Activated gamma-delta T cell treated with anti-CD3 and anti-CD28 coated beads, Interleukin-2, amount 50 U/mL, for 16 hours (primary cell): ENCODE measurements at places on chromosomes 7 and 10.

- DNase-seq: no peak
Observed at GRCh38 chr7:22482503-22482902, 17.5 kb downstream of the STEAP1B start.

DNA sequence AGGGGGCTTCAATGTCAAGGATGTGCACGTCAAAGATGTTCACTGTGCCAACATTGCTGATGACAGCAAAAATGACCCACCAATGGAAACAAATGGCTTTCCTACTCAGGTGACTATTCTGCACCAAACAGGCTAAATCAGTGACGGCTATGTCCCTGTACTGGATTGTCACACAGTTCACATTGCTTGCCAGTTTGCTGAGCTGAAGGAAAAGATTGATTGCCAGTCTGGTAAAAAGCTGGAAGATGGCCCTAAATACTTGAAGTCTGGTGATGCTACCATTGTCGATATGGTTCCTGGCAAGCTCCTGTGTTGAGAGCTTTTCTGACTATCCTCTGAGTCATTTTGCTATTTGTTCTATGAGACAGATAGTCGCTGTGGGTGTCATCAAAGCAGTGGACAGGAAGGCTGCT is 202.2 kb upstream of the ETV1 start:
- DNase-seq: no peak

GRCh38 chr7:105776068-105776790 is 100.2 kb downstream of the ATXN7L1 start:
- no peak for DNase-seq

DNA sequence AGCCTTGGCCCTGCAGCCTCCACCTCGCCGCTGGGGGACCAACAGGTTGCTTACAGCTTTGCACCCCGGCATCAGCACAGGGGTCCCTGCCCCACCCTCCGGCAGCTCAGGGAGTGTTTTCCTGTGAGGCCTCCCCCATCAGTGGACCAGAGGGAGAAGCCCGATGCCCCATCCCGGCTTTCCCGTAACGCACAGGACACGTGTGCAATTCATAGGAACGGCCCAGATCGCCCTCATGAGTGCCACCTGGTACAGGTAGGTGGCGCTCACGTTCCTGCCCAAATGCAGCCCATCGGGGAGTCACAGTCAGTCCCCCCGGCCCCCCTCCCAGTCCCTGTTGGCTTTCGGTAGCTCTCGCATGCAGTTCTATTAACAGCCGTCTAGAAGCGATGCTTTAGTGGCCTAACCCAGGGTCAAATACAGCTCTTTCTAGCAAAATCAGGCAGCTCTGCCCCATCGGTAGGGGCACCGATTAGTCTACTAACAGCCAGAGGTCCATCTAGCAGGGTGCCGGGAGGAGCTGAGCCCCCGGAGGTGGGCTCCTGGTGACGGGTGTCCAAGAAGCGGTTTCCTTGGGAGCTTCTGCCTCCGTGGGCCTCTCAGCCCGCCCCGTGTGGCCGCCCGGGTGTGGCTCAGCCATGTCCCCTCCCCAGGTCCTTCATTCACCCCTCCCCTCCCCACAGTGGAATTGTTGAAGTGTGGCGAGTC is 48.4 kb upstream of the GTF2IRD1 start:
- no peak for DNase-seq

DNA sequence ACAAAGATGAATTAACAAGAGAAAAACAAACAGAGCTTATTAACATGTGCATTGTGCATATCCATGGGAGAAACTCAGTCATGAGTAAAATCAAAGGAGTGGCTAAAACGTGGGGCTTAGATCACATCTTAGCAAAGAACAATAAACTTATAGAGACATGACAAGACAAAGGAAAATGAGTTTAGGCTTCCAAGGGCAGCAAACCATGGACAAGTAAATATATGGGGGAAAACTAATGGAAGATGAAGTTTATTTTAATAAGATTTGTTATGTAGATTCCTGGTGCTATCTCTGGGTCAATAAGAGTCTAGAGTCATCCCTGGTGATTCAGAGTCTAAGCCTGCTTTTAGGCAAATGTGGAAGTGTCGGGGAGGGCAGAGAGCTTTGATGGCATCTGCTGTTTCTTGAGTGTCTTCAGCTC is 87.2 kb upstream of the PLPP4 start:
- no peak for DNase-seq

DNA sequence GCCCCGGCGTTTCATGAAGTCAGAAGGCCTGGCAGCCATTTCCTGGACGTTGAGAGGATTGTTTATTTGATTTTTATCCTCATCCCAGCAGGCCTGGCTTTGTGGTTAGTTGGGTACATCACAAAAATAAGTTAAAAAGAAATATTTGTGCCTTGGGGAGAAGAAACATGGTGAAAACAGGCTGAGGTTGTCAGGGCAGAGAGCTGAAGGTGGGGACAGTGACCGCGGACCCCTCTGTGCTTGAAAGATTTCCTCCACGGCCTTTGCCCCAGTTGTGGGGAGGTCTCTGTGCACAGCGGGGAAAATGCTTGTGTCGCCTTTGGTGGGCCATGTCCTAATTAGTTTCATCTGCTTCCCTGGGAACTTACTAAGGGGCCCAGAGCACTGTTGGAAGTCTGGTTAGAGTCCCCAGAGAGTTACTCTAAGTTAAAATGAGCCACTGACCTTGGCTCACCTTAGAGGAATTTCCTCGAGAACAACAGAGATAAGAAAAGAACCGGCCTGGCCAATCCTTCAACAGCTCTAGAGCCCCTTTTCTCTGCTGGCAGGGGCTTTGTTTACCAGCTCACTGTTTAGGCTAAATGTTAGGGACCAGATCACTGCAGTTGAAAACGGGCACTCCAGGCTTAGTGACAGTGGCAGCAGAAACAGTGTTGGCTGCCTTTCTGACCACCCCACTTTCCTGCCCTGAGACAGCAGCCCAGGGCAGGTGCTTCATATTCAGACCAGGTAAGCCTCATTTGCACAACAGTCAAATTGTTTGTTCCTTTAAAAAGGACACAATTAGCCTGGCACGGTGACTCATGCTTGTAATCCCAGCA is 37.9 kb downstream of the CRCP start:
- DNase-seq: no peak

DNA sequence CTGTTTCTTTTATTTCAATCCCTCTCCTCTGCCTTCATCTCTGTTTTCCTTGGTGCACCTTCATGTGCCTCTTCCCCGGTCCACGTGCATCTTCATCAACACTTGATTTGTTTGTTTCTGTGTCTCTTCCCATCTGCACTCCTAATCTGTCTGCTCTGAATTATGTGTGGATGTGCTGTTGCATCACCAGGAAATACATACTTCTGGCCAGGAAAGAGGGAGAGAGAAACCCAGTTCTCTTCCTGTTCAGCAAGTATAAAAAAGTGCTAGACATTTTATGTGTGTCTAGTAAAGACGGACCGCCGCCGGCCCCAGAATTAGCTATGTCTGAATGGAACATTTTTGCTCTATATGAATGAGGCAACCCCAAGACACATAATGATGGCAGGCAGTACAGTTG is 93.8 kb downstream of the CALD1 start:
- DNase-seq: no peak

DNA sequence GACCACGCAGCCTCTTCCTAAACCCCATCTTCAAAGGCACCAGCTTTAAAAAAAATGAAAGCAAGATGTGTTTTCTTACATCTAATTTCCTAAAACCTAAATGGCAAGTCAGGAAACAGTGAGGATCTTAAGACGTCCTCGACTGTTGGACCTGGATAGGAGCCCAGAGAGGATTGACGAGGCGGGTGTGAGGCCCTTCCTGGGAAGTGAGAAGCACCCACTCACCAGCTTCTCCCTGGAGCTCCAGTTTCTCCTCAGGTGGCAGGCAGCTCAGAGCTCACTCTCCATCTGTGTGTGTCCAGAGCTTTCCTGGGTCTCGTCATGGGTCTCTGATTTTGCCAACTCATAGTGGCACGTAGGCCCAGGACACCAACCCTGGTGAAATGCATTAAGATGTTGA is 614.0 kb upstream of the AUTS2 start:
- no peak for DNase-seq

GRCh38 chr7:90119178-90119971 is 34.9 kb upstream of the STEAP1 start:
- no peak for DNase-seq

- no peak for DNase-seq
Observed at GRCh38 chr10:28125701-28126100, 126.8 kb upstream of the ODAD2 start.

GRCh38 chr7:150371996-150372270 is 3.3 kb downstream of the REPIN1 start:
- no peak for DNase-seq

DNA sequence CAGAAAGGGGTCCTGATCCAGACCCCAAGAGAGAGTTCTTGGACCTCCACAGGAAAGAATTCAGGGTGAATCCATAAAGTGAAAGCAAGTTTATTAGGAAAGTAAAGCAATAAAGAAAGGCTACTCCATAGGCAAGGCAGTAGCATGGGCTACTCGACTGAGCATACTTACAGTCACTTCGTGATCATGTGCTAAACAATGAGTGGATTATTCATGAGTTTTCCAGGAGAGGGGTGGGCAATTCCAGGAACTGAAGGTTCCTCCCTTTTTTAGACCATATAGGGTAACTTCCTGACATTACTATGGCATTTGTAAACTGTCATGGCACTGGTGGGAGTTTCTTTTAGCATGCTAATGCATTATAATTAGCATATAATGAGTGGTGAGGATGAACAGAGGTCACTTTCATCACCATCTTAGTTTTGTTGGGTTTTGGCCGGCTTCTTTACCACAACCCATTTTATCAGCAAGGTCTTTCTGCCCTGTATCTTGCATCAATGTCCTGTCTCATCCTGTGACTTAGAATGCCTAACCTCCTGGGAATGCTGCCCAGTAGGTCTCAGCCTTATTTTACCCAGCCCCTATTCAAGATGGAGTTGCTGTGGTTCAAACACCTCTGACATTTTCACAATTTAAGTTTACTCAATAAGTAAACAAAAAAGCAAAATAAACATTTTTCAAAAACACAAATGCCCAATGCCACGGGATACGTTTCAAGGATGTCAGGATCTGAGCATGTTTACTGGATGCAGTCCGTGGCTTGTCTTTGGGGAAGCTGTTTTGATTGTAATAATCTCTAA is 37.0 kb downstream of the ALOX5 start:
- DNase-seq: no peak

GRCh38 chr10:86372784-86373239 is 6.2 kb upstream of the GRID1 start:
- no peak for DNase-seq

GRCh38 chr7:2689951-2690705 is 2.1 kb downstream of the AMZ1 start:
- DNase-seq: no peak

DNA sequence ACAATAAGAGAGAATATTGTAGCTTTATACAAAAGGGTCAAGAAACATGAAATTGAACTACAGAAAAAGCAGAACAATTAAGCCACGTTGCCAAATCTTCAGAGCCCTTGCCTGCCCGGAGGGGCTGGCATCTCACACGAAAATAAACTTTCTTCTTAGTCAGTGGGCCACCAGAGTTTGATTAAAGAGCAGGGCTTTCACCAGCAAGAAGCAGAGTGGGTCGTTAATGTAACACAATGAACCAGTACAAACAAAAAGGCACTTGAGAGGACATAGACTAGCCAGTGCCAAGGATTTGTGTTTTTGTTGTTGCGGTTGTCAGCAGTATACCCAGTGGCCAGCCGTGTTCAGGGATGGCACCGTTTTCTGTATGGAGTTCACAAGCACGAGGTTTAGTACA is 155.4 kb downstream of the NRP1 start:
- no peak for DNase-seq

DNA sequence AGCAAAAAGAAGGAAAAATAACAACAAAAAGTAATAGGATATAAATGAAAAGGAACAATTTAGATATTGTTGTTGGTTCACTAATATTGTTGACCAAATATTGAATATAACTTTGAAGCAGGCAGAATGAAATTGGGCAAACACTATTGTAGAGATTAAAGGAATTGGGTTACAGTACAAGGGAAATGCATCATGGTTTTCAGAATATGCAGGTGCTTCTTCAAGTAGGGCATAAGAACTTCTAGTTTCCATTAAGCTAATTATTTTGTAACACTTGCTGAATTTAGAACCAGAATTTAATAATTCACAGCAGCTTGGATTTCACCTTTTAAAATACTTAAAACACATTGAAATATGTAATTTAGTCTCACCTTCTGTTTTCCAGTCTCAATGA is 36.5 kb downstream of the RPA3 start:
- no peak for DNase-seq

- DNase-seq: no peak
Observed at GRCh38 chr10:65358565-65358964, 1567.3 kb upstream of the LRRTM3 start.

DNA sequence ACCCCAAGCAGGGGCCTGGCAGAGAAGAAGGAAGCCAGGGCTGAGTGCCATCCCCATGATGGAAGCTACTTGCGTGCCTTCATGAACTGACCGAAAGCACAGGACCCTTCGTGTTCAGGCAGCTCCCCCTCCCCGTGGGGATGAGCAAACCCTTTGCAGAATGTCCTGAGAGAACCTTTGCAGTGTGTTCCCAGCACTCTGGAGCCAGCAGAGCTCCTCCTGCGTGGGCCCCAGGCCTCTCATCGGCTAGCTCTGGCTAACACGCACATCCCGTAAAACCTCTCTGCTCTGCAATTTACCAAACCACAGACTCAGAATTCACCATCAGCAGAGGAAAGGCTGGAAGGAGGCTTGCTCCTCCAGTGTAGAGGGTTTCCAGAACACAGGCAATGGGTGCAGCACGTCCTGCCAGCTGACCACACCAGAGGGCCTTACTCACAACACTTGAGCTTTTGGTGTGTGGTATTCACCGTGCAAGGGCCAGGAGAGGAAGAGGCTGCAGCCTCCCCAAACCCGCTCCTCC is 3.1 kb downstream of the SH3PXD2A start:
- DNase-seq: no peak

DNA sequence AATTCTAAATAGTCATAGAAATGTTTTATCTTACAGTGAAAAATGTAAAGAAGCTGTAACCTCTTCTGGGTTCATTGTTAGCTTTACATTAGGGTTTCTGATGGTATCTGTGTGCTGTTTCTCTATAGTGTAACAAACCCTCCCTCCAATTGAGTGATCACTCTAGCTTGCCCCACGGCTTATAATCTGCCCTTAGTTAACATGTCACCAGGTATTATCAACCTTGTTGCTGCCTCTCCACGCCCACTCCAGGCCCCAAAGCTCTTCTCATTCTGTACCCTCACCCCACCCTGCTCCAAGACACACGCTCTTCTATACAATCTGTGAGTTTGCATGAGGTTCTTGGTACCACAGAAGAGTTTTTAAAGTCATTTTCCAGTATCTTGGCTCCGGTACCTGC is 139.4 kb downstream of the ARID5B start:
- no peak for DNase-seq
